RWPE1 (cell line): ENCODE measurements at places on chromosomes 12 and 14.

DNA sequence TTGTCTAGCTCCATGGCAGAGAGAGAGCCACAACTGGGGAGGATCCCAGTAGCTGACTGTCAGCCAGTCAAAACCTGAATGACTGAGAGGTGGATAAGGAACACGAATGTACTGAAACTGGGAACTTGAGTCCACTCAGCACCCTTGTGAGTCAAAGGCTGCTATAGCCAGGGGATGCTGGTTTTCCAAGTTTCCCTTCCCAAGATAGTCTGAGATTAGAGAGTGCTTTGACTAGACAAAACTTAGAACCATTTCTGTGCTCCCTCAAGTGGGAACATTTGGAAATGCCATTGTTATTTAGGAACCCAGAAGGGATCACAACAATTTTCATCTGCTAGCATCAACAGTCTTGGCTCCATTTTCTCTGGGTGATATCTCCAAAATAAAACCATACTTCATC, 4.0 kb downstream of the PRKAG1 start:
- DNase-seq: no peak

GRCh38 chr12:125434936-125435443, 369.8 kb downstream of the AACS start:
- DNase-seq: no peak

DNA sequence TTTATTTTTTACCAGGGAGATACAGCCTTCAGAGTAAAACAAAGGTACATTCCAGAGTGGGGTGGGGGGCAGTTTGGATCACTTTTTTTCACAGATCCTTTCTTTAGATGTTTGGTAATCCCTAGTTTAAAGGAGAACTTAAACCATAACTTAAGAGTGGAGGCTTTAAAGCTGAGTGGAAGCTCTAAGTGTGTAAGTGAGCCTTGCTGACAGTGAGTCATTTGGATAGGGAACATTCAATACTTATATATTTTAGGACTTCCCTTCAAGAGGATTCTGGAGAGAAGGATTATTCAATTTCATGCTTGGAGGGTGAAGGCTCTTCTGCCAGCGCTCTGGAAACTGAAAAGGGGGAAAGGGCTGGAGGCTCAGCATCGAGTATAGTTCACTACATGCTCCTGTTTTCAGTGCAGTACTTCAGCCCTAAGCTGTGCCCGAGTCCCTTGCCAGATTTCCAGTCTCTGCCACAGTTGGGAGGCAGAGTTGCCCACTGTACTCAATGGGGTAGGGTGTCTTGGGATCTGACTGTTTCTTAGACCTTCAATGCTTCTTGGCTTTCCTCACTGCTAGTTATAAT, 8.4 kb downstream of the PRKAG1 start:
- DNase-seq: no peak

DNA sequence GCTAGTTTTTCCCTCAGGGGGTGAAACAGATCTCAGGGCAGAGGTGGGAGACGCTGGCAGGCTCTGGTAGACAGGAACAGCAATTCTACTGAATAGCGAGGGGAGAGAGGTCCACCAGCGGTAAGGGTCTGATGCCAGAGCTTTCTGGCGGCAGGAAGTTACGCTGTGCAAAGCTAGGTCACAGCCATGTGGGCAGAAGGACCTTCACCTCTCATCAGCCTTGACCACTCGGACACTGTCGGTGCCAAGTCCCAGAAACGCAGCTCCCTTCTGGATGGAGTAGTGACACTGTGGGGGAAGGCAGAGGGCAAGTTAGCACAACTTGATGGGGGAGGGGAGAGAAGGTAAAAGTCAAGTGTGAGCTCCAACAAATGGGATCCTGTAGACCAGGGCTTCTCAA, 10.3 kb upstream of the ZNF740 start:
- DNase-seq: no peak

- no peak for DNase-seq
Observed at GRCh38 chr14:74567646-74568379, 44.2 kb downstream of the LTBP2 start.

GRCh38 chr14:105487449-105487985, 831 bp downstream of the CRIP1 start:
- no peak for DNase-seq

DNA sequence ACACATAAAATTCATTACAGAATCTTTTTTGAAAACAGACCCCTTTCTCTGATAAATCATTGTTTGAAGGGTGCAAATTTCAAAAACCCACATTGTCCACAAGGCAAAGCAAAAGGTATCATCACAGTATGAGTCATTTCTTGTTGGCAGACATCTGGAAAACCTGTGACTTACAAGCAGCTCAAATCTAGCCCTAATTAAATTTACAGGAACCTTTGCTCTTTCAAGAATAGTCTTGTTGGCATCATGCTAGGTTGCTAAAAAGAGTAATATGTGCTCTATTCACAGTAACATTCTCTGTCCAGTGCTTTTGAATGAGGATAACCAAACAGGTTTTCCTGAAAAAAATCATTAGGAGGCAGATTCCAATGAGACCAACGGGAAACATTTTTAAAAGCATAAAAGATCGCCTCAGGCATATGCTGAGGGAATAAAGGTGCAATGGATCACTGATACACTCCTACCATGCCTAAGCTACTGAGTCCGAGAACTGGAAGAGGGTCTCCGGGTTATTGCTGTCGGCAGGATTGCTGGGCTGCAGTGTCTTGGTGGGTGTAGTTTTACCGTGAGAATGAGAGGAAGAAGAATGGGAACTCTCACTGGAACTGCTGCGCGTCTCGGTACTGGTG, 55.5 kb upstream of the TTC7B start:
- peak; percentile 56 for DNase-seq

- DNase-seq: no peak
Observed at GRCh38 chr12:34598851-34599529, 576.7 kb downstream of the ALG10 start.

DNA sequence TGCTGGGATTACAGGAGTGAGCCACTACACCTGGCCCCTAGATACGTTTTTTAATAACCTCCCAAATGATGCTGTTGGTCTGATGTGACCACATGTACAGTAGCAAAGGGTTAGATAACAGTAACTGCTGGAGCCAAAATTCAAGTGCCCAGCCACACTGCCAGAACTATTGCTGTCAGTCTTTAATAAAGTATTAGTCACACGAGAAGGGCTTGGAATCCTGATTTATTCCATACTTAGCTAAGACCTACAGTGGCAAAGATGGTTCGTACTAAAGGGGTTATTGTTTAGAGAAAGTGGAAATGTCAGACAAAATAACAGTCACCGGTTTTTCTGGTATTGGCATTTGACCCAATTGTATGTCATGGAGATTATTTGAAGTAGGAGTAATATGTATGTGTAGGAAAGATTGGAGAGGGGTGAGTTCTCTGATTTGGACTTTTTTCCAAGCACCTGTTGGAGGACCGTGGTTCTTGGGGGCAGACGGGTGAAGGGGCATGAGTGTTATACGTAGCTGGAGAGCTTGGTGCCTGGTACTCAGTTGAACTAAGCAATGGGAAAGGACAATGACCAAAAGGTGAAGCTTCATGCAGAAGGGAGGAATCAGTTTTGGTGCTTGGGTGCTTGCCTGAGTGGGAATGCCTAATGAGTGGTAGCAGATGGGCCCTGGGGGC, 9.7 kb downstream of the TUBA1C start:
- no peak for DNase-seq
